KBM-7 (cell line): ENCODE measurements at places on chromosomes 7 and 10.

GRCh38 chr10:49733866-49734265 is 28.3 kb downstream of the OGDHL start:
- DNase-seq: no peak

GRCh38 chr10:43574906-43575305 is 490 bp upstream of the ZNF239 start:
- DNase-seq: no peak

- peak; percentile 50 for DNase-seq
These were observed 52.1 kb downstream of the TSPAN12 start for GRCh38 chr7:120805636-120806388.

DNA sequence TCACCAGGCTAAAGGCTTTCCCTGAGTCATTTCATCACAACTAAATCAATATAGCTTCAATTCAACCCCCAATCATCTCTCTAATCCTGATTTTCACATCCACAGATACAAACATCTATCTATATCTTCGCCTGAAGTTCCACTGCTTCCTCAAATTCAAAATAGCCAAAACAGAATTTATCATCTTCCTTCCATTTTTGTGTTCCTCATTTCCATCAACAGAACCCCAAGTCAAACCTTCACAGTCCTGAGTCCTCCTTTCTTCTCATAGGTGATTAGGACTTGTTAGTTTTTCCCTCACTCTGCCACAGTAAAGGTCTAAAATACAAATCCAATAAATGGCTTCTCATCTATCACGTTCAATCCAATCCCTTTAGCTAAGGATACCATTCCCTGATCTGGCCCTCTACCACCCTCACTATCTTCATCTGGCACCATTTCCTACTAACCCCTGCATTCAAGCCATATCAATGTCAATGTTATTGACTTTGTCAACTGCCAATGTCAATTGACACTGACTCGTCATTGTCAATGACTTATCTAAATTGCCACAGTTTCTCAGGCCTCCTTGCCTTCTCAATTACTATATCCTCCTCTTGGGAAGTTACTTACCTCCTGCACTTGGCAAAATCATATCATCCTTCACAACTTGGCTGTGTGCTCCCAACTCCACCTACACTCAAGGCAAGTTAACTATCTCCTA is 2.6 kb downstream of the HYCC1 start:
- peak; percentile 57 for DNase-seq

DNA sequence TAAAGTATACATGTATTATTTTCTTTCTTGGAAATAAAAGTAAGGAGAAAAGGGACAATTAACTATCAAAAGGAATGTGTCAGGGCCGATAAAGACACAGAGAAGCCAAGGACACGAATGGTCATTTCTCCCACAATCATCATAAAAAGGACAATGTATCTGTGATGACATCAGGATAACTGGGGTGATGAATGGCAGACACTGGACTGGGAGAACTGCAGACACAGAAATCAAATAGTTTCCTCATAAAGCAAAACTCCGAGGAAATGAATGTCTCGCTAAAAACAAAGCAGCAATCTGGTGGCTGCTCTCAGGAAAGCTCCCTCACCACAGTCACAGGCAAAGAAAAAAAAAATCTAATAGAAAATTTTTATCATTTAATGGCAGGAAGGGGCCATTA is 69.3 kb upstream of the NPY start:
- DNase-seq: no peak

GRCh38 chr7:112257073-112257472 is 50.6 kb downstream of the ZNF277 start:
- DNase-seq: no peak
